AG04449 (cell line): ENCODE measurements at places on chromosomes 16 and 17.

DNA sequence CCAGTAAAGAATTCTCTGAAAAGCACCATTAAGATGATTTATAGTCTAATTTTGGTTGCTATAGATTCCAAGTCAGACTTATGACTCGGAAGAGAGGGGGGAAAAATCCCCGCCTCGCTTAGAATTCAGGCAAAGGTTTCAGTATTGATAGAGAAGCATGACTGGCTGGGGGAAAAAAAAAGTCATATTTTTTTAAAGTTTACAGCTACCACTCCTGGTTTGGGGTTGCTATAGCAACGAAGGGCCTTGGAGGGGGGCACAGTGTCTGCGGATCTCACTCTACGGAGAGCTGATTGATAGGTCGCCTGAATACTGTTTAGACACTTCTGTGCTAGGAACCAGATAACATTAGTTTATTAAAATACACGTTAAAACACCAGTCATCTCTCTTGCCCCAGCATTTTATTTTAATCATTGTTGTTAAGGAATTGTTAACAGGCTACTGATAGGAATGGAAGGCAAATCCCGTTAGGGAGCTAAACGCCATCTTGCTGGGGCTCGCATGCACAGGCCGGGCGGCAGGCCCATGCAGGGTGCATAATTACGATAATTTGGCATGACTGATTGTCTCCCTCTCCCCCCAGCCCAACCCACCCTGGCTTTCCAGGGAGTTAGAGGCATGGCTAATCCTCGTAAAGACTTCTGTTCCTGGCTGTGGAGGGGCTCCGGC is 380.0 kb upstream of the XYLT1 start:
- no peak for DNase-seq

- no peak for DNase-seq
Observed at GRCh38 chr17:2776589-2777241, 19.5 kb upstream of the RAP1GAP2 start.

DNA sequence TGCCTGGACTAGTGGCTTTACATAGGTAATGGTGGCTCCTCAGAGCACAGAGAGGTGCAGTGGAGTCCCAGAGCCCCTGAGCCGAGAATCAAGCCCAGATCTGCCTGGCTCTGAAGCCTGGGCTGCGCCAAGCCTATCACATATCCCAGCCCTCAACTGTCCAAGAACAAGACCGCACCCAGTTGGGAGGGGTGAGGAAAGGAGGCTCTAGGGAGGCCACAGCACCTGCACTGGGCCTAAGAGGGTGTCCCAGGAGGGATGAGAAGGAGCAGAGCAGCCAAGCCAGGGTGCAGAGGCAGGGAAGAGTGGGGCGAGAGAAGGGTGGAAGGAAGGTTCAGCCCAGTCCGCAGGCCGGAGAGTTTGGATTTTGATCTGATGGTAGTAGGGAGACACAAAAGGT is 941 bp upstream of the RNF112 start:
- DNase-seq: no peak

GRCh38 chr16:30744183-30744582 is 4.0 kb upstream of the PHKG2 start:
- DNase-seq: no peak

GRCh38 chr16:85728879-85729278 is 22.0 kb downstream of the C16orf74 start:
- no peak for DNase-seq
